ENCODE measurements at places on chromosomes 11 and 22.

DNA sequence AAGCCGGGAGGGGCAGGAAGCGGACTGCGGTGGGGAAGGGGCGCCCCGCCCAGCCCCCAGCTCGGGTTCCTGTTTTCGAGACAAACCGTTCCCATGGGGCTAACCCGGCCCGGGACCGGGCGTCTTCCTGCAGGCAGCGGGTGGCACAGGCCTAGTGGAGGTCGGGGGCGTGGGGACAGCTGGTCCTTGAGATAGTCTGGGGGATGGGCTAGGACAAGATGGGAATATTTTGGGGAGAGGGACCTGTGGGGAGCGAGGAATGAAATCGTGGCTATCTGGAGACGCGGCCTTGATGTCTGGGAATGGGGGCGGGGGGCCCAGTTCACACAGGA, 1.2 kb upstream of the RASGRP2 start:
- DNase-seq: peak; percentile 53

GRCh38 chr11:774873-775592, 2.3 kb downstream of the GATD1 start:
- DNase-seq: no peak

DNA sequence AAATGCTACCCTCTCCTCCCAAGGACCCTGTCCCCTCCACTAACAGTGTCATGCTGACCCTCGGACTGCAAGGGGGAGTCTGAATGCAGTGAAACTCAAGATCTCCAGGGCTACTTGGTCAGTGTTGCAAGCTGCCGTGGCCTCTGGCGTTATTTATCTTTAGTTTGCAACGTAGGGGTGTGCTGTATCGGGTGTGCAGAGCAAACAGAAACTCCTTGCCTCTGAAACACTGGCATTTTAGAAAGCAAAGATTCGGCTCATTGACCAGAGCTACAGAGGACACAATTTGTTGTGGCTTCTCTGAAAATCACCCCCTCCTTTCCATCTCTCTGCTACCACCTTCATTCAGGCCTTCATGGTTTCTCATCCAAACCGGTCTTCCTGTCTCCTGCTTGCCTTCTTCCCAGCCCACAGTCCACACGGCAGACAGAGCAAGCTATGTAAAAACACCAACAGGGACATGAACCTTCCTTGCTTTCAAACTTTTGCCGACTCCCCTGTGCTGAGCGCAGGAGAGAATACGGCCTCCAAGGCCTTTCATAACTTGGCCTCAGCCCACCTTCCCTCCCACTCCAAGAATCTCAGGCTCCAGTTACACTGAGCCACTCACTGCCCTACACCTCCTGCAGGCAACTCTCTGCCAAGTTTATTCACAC, 14.9 kb downstream of the FZD4 start:
- DNase-seq: no peak

DNA sequence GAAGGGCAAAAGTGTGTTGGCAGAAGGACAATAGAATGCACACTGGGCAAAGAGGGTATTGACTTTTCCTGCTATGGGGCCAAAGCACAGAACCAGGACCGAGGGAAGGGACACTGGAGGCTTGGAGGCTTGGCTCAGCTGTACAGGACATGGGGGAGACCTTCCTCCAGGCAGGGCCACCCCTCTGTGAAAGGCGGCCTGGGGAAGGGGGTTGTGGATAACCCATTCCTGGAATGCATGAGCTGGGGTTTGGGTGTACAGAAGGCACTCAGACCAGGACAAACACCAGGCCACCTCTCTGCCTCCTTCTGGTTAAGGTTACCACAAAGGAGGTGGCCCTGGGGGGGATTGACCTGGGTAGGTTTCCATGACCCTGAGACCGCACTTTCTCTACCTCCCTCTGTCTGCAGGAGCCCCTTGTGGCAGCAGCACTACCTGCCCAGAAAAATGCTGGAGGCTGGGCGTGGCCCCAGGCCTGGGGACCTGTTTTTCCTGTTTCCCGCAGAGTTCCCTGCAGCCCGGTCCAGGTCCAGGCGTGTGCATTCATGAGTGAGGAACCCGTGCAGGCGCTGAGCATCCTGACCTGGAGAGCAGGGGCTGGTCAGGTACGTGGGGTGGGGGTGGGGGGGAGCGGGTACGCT, 9.6 kb downstream of the P2RY2 start:
- no peak for DNase-seq

- no peak for DNase-seq
Measured at GRCh38 chr22:30809086-30809485, 114.4 kb downstream of the OSBP2 start.

Measured in stimulated activated CD8-positive, alpha-beta memory T cell treated with anti-CD3 and anti-CD28 coated beads, Interleukin-7, amount 100 ng/mL, for 1 hour (primary cell).